ENCODE measurements at places on chromosomes 4 and X.
A peak's percentile ranks its signal among the peaks of the same experiment; 100 is the strongest.

GRCh38 chrX:149962859-149963757 lies 24.8 kb upstream of the EOLA2 start:
- DNase-seq = peak; percentile 64

DNA sequence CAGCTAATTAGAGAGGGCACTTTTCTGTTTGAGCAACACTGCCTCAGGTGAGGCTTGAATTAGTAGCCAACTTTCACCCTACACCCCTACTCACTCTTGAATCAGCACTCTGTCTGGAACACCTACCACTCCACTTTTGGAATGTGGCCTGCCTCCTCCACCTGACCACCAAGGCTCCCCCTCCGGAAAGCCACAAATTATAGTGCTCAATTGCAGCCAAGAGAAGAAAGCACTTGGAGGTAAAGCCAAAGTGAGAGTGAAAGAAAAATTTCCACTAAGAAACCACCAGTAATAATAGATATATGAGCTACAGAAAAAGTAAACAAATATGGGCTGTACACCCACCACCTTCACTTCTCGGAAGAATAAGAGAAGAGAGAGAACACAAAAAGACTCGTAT lies 41.1 kb downstream of the PPP3CA start:
- DNase-seq = no peak

DNA sequence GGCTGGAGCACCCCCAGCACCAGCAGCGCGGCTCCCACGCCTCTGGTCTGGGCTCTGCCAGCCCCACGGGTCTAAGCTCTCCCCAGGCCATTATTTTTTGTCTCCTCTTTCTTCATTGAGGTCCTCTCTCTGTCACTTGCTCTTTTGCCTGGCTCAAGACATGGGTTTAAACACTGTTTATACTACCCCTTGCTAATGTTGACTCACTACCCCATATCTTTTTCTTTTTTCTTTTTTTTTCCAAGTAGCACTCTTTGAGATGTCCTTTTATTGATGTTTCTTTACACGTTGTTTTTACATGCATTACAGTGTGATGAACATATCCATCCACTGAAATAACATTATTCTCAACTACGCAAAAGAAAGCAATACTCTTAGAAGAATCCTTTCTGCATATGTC lies 1.7 kb upstream of the ERVMER34-1 start:
- no peak for DNase-seq

GRCh38 chr4:41866799-41867677 lies 68.2 kb upstream of the TMEM33 start:
- no peak for DNase-seq

DNA sequence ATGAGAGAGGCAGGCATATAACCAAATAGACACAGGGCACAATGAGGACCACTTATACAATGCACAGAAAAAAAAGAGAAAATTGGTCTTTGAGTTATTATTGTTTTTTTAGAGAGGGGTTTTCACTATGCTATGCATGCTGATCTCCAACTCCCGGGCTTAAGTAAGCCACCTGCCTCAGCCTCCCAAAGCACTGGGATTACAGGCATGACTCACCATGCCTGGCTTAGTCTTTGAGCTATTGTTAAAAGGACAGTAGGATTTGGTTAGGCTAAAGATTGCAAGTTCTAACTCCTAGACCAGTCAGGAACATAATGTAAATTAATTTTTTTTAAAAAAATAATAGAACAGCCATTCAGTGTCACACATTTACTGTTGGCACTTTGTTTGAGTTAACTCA lies 340.1 kb downstream of the GPAT3 start:
- no peak for DNase-seq

GRCh38 chr4:2786794-2787229 lies 6.1 kb upstream of the SH3BP2 start:
- no peak for DNase-seq

- no peak for DNase-seq
These were observed 44.7 kb downstream of the SLC10A7 start for GRCh38 chr4:146477054-146477453.

GRCh38 chrX:102975016-102975415 lies 37.9 kb downstream of the RAB40AL start:
- DNase-seq = no peak

- no peak for DNase-seq
These were observed 126.8 kb downstream of the IRF2 start for GRCh38 chr4:184347251-184348239.

GRCh38 chr4:139675651-139676050 lies 10.0 kb downstream of the MGST2 start:
- DNase-seq = no peak

- no peak for DNase-seq
These were observed 143.8 kb upstream of the PPARGC1A start for GRCh38 chr4:24033626-24034025.

DNA sequence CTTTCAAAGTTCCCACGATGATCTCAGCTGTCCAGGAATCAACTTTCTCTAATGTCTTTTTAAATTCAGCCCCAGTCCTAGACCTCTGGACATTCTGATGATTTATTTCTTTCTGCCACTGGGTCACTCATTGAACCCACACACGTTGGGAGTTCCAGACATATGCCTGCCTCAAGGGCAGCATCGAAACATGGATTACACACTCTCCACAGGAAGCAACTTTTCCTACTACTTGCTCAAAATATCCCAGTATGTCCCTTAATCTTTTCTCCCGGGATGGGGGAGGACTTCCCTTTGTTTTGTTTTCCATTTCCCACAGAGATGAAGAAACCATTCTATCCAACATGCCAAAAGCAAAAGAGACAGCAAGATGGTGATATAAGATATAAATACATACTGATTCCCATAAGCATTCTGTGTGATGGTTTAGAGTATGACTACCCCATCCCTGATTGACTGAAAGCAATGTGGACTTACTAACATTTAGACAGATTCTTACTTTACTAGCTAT lies 79.8 kb upstream of the PPARGC1A start:
- no peak for DNase-seq

DNA sequence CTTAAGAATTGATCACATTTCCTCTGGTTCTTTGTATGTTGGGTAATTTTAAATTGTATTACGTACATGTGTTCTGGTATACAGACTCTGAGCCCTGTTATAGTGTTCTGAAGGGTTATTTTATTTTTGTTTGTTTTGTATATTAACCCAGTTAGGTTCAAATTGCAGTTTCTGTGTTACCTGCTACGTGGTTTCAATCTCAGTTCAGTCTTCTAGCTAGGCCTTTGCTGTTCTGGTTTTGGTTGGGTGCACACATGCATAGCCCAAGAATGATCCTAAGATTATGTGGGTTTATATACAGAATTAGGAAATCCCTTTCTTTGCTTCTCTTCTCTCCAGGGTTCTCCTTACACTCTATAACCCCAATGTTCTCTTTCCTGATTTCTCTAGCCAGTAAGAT lies 161.0 kb downstream of the PPP1R2C start:
- DNase-seq = no peak

DNA sequence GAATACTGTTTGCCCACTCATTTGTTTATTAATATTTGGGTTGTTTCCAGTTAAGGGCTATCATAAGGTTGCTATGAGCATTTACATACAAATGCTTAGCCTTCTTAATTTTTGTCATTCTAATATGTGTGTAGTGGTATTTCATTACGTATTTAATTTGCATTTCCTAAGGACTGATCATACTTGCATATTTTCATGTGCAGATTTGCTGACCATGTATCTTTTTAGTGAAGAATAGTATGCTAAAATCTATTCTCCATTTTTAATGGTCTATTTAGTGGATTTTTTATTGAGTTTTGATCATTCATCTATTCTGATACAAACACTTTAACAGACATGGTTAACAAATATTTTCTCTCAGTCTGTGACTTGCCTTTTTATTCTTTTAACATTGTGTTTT lies 949.5 kb downstream of the RAB28 start:
- DNase-seq = no peak

DNA sequence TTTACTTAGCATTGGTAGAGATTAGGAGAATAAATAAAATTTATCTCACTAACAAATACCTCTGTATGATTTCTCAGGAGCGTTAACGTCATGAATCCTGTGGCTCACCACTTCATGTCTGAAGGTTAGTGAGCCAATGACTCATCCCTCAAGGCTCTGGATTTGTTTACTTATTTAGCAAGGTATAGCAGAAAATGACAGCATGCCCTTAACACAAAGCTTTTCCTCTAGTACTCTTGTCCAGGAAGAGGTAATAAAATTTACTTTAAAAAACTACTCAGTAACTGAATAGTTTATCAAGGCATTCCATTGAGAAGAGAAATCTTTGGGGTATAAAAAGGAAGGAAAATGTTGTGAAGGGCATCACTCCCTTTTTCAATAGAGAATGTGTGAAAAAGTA lies 823.8 kb downstream of the CCSER1 start:
- DNase-seq = peak; percentile 53

DNA sequence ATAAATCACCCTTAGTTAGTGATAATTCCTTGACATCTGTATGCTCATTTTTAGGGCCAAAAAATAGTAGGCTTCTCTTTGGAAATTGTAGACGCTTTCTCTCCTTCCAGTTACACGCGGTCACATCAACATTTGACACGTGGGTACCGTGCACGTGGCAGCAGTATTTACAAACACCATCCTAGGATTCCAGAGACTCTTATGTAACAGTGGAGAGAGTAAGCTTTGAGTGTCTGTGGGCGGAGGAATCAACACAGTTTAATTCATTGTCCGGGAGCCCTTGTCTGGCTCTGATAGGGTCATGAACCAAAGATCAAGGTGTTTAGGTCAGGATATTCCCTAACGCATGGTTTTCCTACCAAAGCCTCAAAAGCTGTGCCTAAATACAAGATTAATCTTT lies 12.2 kb downstream of the TET2 start:
- no peak for DNase-seq

- no peak for DNase-seq
These were observed 32.0 kb upstream of the SGMS2 start for GRCh38 chr4:107792711-107793110.

GRCh38 chr4:125008676-125009075 lies 296.1 kb upstream of the ANKRD50 start:
- no peak for DNase-seq

DNA sequence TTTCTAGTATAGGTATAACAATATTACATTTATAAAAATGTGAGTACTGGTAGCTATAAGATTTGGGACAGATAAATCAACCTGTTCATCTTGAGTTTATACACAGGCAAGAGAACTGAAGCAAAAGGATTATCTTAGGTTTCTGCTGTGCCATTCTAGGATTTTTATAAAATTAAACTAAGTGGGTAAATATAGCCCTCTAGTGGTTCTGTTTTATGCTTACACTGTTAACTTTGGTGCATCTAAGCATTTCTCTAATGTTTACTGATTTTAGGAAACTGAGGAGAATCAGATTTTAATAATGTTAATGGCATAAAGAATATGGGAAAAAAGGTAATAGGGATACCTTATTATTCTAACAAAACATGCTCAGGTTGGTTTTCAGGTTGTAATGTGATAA lies 1.1 kb upstream of the RRH start:
- no peak for DNase-seq

DNA sequence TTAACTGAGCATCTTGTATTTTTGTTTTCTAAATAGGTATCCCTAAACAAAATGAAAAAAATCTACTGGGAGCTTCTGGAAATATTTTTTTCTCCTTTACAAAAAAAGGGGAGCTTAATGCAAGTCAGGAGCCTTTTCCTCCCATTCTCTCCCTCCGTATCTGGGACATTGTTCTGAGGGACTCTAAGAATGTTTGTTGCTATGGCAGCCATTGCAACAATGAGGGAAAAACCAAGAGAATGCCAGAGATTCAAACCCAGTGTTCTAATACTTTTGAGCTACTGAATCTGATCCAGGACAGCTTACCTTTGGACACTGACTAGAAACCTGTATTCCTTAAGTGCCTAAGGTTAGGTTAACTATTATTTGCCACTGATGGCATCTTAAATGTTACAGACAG lies 485.7 kb upstream of the HS3ST1 start:
- DNase-seq = no peak

DNA sequence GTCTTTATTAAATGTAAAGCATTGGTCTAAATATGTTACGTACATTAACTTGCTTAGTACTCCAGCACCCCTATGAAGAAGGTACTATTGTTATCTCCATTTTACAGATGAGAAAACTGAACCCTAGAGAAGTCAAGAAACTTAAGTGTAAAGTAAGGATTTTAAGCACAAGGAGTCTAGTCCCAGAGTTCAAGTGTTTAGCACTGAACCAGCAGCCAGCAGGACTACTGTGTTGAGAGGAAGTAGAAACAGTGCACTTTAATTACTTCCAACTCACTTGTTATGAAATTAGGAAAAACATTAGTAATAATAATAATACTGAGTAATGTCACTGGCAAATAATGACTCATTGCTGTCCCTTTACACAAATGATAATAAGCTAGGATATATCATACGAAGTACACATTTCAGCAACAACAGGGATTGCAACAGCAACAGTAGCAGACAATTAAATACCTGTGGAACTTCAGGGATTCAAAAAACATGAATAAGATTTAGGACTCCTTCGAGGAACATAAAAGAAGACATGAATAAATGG lies 548.1 kb upstream of the HS3ST1 start:
- no peak for DNase-seq

DNA sequence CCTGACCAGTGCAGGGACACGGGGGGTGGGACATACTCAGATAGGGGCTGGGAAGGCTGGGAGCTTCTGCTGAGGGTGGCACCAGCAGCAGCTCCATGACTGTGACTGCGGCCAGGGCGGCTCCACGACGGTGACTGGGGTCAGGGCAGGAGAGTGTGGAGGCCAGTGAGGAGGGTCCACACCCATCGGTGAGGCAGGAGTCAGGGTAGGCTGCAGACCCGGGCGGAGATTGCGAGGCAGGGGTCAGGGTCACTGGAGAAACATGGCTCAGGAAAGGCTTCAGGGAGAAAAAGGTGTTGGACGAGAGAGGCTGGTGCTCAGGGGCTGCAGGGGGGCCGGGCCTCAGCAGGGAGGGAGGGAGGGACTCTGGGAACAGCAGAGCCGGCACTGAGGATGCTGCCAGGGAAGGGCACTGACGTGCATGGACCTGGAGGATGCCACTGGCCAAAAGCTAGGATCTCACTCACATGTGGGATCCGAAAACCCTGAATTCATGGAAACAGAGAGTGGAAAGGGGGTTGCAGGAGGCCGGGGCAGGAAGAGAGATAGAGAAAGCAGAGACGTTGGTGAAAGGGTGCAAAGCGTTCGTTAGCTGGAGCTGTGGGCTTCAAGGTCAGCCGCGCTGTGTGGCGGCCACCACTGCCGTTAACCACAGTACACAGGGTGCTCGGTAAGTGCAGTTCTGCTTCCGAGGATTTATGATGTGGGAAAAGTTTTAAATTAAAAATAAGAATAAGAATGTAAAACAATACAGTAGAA lies 22.0 kb downstream of the ATP5ME start:
- DNase-seq = no peak

DNA sequence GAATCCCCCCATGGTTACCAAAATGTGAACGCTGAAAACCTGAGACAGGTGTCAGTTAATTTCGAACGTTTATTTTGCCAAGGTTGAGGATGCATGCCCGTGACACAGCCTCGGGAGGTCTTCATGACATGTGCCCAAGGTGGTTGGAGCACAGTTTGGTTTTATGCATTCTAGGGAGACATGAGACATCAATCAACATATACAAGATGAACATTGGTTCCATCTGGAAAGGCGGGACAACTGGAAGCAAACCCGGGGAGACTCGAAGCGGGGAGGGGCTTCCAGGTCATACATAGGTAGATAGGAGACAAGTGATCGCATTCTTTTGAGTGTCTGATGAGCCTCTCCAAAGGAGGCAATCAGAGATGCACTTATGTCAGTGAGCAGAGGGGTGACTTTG lies 11.0 kb upstream of the SH3BP2 start:
- DNase-seq = no peak
